ENCODE measurements at places on chromosomes 1 and 21.
A peak's percentile ranks its signal among the peaks of the same experiment; 100 is the strongest.

- no peak for DNase-seq
Observed at GRCh38 chr1:69520326-69520725, 47.4 kb upstream of the LRRC7 start.

- DNase-seq = no peak
Observed at GRCh38 chr1:199352351-199352750, 675.2 kb upstream of the NR5A2 start.

DNA sequence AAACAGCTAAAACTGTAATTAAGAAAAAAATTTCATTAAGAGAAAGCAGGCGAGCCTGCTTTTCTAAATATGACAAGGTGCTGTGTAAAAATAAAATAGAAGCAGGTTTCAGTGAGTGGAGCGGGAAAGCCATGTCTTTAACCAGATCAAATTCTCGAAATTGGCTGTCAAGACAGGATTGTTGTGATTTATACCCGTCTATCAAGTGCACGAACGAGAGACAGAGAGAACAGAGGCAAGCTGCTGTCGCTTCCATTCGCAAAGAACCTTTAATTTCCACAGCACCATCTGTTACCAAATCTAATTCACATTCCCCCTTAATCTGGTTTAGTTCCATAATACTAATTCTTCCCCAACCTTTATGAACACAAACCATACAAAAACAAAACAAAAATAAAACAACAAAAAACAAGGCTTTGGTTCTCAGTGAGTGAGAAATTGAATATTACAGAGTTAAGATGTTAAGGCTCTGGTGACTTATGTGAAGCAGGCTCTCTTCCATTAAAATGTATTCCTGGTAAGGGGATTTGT lies 35.0 kb downstream of the ESRRG start:
- DNase-seq = no peak

- no peak for DNase-seq
Observed at GRCh38 chr1:44554706-44555105, 119.6 kb downstream of the TMEM53 start.

DNA sequence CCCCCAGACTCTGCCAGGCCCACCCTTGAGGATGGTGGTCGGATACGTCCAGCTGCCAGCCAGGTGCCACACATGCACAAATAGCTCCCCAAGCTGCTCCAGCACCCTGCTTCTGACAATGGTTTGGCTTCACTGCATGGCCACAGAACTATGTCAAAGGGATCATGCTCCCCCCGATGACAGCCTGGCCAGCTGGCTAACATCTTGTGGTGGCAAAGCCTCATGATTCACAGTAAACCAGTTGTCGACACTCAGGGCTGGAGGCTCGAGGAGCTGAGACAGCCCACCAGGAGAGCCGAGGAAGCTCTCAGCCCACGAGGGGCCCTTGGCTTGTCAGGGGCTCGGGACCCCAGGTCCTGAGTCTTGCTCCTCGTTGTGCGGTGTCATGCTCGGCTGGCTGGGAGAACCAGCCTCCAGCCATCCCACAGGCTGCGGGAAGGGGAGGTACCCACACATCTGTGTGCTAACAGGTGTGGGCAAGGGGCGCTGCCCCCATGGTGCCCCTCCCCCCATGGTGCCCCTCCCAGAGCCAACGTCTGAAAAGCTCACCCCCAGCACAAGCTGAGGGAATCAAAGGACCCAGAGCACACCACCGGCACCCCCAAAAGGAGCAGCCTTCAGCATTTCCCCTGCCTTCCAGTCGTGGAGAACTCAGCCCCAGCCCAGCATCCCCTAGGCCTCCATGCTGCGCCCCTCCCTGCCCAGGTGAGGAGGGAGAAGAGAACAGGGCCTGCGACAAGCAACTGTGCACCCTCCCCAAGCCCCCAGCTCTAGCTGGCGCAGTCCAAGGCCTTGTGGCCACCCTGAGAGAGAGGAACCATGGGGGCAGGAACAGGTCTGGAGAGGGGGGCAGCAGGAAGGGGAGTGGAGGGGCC lies 41.2 kb downstream of the KIF21B start:
- DNase-seq = no peak

- DNase-seq = peak; percentile 77
Observed at GRCh38 chr1:178238722-178239510, 145.0 kb downstream of the RASAL2 start.

GRCh38 chr1:111392460-111392945 lies 35.0 kb downstream of the OVGP1 start:
- DNase-seq = no peak

- DNase-seq = no peak
Observed at GRCh38 chr1:25622531-25622930, 5.9 kb downstream of the MAN1C1 start.

- peak; percentile 73 for DNase-seq
Observed at GRCh38 chr1:50605186-50605875, 182.1 kb upstream of the DMRTA2 start.

- no peak for DNase-seq
Observed at GRCh38 chr21:16198546-16198945, 468.8 kb downstream of the USP25 start.

- no peak for DNase-seq
Observed at GRCh38 chr1:25624156-25624555, 7.6 kb downstream of the MAN1C1 start.

DNA sequence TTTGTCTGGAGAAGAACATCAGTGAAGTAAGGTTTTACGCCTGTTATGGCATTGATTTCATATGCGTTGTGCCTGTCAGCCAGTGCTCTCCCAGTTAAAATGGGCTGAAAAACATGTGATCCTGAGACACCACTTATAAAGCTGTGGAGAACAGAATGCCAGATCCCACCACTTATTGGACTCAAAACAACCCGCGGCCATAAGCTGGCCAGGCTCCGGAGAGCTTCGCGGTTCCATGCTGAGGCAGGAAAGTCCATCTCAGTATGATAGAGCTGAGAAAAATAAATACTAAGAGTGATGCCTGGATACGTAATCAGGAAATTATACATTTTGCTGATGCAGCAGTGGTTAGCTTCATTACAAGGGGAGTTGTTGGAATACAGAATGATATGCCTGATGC lies 5.1 kb downstream of the APOBEC4 start:
- DNase-seq = no peak

GRCh38 chr21:42097860-42098454 lies 26.8 kb downstream of the UMODL1 start:
- DNase-seq = peak; percentile 75

- no peak for DNase-seq
Observed at GRCh38 chr21:21162786-21163185, 164.6 kb downstream of the NCAM2 start.

DNA sequence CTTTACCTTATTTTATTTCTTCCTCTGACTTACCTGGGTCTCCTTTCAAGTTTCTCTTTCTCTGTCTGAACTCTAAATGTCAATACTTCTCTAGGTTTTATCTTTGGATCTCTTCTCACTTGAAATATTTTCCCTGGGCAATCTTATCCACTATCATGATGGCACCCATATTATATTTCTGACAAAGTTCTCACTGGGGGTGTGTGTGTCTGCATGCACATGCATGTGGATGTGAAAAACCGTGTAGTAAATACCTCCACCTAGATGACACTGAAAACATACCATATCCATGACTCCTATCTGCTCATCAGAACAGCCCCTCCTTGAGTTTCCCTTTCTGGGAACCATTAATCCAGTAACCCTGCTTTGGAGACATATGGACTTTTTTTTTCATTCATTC lies 30.9 kb downstream of the DNASE2B start:
- no peak for DNase-seq

DNA sequence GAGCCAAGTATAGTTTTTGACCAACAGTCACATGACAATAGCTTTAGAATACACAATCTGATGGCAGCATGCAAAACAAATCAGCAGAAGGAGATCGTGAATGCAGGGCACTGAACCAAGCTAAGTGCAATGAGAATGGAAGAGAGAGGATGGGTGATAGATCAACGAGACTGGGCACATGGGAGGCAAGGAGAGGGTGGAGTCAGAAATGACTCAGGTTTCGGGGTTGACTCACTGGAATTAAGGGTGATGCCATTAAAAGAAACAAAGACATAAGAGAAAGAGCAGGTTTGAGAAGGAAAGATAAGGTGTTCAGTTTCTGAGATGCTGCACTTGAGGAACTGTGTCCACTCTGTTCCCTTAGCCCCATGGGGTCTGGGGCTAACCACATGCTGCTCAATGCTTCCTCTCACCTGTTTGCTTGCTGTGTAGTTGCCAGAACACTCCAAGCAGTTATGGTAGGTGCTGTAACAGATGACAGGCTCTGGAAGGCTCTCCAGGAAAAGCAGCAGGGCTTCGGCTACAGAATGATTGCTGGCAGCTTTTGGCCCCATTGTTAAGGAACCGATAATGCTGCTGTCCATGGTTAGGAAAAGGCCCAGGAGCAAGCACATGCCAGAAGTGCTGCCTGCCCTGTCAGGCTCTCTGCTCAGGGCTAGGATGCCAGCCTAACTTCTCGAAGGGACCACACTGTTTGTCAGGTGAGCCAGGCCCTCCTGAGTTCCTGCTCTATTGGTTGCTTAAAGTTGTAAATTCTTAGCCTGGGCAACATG lies 6.1 kb upstream of the MTF1 start:
- no peak for DNase-seq

DNA sequence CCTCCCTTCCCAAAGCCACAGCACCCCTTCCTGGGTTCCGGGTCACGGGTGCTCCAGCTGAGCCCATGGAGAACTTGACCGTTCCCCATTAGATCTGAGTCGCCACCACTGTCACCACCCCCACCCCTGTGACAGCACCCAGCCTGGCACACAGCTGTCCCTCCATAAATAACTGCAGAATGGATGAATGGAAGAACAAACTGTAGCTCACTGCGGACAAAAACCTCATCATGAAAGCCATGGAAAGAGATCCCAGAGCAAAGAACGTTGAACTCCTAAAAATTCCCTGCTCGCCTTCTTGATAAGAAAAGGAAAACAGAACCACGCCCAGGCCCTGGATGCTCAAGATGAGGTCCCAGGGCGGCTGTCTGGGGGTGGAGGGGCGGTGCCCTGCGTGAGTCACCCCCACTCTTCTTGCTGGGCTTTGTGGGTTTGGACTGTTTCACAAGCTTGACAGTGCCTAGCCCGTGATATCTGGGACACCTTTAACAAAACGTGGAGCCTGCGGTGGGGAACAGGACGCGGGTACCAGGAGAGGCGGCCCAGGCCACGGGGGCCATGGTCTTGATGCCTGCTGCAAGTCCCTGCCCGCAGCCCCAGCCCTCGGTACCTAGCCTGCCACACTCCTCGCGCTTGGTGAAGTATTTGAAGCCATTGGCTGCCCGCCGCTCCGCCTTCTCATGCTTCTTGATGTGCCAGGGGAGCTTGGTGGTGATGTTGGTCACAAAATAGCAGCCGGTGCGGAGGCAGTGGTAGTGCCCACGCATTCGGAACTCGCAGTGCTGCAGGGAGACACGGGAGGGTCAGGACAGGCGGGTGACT lies 151.9 kb downstream of the CASZ1 start:
- DNase-seq = no peak

- peak; percentile 79 for DNase-seq
Observed at GRCh38 chr1:244047621-244048255, 3.3 kb upstream of the ZBTB18 start.

DNA sequence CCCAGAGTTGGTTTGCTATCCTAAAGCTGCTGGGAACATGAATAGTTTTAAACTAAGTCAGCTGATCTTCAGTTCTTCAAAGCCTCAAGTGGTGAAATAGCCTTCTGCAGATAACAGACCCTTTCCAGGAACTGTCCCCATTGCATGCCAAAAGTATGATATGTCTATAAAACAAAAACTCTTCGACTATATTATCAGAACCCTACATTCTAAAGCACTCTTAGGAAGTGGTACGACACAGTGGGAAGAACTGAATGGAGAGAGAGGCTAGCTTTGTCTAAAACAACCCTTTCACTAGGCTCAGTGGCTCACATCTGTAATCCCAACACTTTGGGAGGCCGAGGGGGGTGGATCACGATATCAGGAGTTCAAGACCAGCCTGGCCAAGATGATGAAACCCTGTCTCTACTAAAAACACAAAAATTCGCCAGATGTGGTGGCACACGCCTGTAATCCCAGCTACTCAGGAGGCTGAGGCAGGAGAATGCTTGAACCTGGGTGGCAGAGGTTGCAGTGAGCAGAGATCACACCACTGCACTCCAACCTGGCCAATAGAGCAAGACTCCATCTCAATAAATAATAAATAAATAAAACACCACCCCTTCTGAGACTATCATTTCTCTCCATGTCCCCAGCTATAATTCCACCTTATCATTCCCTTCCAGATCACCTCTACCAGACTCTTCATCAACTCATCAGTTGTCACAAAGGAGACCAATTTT lies 2.2 kb upstream of the FRRS1 start:
- no peak for DNase-seq

DNA sequence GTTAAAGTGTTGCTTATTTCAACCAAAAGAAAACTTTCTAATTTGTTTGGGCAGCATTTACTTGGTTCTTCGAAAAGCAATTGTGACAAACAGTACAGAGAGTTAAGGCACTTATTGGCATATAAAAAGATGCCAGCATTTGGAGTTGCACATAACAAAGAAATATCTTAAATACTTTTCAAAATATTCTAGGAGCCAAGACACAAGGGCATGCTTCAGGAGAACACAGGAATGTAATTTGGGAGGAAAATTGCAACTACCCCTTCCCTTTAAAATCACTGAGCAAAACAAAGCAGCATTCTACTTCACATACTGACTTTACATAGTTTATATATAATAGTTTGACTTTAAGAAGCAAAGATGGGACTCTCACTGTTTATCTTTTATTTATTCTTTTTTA lies 4.6 kb upstream of the TIE1 start:
- no peak for DNase-seq

- peak; percentile 97 for DNase-seq
Observed at GRCh38 chr1:235067396-235068157, 61.1 kb downstream of the TOMM20 start.

GRCh38 chr1:117341123-117341522 lies 26.1 kb upstream of the MAN1A2 start:
- DNase-seq = no peak

GRCh38 chr1:29470788-29471119 lies 234.4 kb downstream of the PTPRU start:
- DNase-seq = no peak

DNA sequence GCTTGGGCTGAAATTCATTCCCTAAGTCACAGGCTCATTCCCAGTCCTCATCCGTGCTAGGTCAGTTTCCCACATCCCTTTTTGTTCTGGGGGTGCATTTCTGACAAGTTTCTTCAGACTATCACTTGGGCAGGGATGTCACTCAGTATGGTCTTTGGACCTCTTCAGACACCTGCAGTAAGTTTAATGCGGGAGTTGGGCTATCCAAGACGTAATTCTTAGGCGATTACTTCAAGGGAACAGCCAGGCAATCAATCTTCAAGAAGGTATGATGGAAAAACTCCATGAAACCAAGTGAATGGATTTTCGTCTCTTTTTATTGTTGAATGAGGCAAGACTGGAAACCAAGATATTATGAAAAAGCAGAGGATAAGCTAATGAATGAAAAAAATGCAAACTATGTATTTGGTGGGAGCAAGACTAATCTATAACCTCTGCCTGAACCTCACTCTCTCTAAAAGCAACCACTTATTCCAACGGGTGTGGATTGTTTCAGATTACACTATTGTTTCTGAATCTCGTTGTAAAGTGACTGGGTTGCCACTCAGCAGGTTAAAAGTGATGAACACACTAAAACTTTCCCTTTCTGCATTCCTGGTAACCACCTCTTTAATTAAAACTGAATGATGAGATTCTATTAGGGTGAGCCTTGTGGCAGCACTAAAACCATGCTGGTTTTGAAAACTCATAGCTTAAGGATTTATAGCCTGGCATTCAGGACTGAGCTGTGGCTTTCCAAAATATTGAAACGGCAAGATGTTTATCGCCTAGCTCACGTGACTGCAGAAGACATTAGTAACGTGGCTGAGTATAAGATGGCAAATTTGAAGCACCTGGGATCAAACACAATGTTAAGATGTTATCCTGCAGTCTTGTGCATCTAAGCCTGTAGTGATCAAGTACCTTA lies 1.1 kb downstream of the RASAL2 start:
- peak; percentile 51 for DNase-seq

All from HT-29 (cell line).